G401 (cell line): ENCODE measurements at places on chromosomes 7 and 10. TPM values are rescaled to one million over a fixed set of nuclear protein-coding genes. Genes with fewer than 3 reads are reported as not detected.

- no peak for DNase-seq
Measured at GRCh38 chr10:56622335-56622973, 261.4 kb upstream of the ZWINT start.

- DNase-seq: no peak
Measured at GRCh38 chr7:158561659-158562058, 26.0 kb downstream of the PTPRN2 start.

DEPP1 gene
- total RNA-seq: 0.14 and 2.7 TPM in 2 replicates

DNA sequence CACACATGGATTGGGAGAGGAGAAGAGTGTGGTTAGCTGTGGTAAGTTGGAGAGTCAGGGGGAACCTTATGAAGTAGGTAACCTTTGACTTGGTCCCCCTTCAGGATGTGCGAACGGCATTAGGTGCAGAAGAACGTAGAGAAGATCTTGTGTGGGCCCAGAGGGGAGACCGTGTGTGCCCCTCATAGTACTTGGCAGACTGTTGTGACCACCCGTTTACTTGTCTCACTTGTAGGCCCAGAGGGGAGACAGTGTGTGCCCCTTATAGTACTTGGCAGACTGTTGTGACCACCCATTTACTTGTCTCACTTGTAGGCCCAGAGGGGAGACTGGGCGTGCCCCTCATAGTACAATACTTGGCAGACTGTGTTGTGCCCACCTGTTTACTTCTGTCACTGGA is 2.6 kb downstream of the GTPBP4 start:
- DNase-seq: no peak

NPFFR1 gene
- total RNA-seq: not detected in 2 replicates

DNA sequence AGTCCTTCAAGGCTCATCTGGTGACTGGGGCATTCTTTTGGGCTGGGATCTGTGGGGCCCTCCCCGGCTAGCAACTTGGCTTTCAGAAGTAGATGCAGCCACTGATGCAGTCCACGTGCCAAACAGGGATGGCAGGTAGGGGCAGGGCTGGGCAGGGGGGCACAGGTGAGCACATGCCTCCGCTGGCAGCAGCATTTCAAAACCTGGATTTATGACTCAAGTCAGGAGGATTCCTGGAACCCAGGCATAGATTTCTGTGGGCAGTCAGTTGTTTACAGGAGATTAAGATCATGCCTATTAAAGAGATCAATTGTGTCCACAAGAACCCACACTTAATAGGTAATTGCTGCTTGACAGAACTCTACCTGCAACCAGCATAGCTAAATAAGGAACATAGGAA is 839 bp upstream of the HABP2 start:
- DNase-seq: no peak

HTR7 gene
- not detected in 2 replicates for total RNA-seq

ADGRA1 gene
- total RNA-seq: not detected in 2 replicates

DNA sequence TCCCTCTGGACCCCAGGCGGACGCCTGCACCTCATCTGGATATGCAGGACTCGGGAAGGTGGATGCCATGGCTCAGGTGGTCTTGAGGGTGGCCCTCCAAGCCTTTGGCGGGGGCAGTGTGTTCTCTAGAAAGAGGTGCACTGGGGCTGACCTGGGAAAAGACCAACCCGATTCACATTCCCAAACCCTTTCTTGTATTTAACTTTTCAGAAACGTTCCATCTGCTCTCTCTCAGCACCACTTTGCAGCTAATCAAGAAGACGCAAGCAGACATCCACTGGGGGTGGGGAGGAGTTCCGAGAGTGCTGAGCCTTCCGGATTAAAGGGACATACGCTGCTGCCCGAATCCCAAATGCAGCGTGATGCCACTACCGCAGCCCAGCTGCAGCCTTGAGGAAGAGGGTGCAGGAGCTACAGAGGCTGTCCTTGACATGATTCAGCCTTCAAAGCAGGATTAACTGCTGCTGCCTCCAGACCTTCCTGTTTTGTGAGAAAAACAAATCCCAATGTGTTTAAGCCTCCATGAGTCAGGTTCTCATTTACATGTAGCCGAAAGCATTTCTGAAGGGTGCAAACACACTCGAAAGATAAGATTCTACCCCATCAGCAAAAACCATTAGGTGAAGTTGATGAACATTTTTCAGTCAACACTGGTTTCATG is 39.9 kb downstream of the RBM17 start:
- DNase-seq: no peak

DNA sequence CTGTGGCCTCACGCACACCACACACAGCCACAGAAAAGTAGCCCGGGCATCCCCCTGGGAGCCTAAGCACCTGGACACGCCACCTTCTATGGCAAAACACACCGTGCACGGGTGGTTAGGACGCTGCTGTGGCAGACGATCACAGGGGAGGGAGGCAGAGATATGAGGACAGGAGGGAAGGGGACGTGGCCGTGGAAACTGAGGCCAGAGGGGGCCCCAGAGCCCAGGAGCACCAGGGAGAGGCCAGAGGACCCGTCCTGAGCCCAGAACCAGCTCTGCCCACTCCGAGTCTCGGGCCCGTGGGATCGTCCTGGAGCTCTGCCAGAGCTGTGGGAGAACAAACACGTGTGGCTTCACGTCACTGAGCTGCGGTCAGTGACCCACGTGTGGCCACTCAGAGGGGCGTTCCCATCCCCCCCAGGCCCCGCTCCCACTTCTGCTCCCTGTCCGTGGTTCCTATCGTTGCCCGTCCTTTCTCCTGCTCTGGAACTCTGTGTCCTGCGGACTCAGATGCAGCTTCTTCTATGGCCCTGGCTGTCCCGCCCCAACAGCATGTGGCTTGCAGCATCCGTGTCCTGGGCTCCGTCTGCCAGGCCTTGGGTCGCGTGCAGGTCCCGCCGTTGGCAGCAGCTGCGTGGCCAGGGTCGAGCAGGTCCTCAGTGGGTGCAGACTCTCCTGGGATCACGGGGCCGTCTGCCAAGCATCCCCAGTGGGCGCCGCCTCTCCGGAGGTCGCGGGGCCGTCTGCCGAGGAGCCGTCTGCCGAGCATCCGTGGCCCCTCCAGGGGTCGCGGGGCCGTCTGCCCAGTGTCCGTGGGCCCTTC is 31.0 kb downstream of the GET4 start:
- DNase-seq: no peak
